Adrenal gland (tissue), 19 donors: ENCODE measurements at places on chromosomes 1 and 21. TPM values are rescaled to one million over a fixed set of nuclear protein-coding genes. Genes with fewer than 3 reads are reported as not detected.

- H3K4me1 ChIP-seq: no peaks in the 10 kb centered on the region
- no peaks in the 10 kb centered on the region for H3K27me3 ChIP-seq
- H3K27ac ChIP-seq: peak overlapping the region; percentile 81
- H3K36me3 ChIP-seq: no peaks in the 10 kb centered on the region
- H3K4me3 ChIP-seq: no peak overlapping the region
Measured at GRCh38 chr1:11664336-11665065, 501 bp downstream of the FBXO6 start.

- no peak for DNase-seq
- no peaks in the 10 kb centered on the region for H3K27me3 ChIP-seq
- H3K4me3 ChIP-seq: no peak overlapping the region
- no peaks in the 10 kb centered on the region for H3K4me1 ChIP-seq
- no peaks in the 10 kb centered on the region for H3K36me3 ChIP-seq
Measured at GRCh38 chr1:233168384-233168783, 127.1 kb downstream of the PCNX2 start.

DNA sequence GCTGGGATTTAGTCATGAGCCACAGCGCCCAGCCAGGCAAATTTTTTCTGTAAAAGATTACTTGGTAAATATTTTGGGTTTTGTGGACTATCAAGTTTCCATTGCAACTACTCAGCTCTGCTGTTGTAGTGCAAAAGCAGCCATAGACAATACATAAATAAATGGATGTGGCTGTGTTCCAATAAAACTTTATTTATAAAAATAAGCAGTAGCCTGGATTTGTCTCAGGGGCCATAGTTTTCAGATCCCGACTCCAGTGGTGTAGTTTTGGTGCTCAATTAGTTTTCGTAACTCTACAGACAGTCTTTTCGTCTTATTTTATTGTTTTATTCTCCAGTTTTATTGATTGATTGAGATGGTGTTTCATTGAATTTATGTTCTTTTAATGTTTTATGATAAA is 80.1 kb upstream of the IVNS1ABP start:
- H3K4me1 ChIP-seq: no peaks in the 10 kb centered on the region
- no peak overlapping the region for H3K4me3 ChIP-seq
- H3K27ac ChIP-seq: no peak overlapping the region
- H3K36me3 ChIP-seq: no peaks in the 10 kb centered on the region
- no peaks in the 10 kb centered on the region for H3K27me3 ChIP-seq
- no peak for DNase-seq

DNA sequence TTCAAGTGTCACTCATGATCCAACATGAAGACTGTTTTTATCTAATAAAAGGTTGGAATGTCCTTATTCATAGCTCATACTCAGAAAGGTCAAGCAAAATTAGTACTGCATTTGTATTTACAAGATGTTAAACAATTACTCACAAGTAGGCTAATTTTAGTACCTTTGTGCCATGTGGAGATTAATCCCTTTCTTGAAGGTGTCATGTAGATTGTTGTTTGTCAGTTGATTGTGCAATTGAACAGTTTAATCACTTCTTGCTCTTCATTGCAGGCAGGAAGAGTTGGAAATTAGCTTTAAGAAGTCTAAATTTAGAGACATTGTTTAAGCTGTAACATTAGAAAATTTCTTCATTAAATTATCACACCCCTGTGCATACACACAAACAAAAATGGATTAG is 847.1 kb downstream of the KCNT2 start:
- H3K36me3 ChIP-seq: no peaks in the 10 kb centered on the region
- H3K27ac ChIP-seq: no peak overlapping the region
- H3K4me1 ChIP-seq: no peaks in the 10 kb centered on the region
- no peak for DNase-seq

DNA sequence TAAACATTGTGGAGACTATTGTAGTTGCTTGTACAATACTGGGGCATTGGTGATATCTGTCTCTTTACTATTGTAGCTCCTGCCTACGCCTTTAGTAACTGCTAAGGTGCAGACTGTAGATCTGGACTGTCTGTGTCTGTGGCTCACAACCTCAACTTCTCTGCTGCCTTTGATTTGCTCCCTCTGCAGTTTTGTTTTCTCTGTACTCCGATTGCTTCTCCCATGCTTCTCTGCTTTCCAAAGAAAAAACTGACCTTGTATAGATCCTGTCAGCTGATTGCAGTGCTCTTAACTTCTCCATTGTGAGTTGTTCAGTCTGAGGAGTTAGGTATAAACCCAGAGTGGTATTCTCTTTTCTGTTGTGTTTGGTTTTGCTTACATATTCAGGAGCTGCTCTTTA is 15.3 kb downstream of the MAGI3 start:
- no peak overlapping the region for H3K4me3 ChIP-seq
- no peak for DNase-seq
- H3K27me3 ChIP-seq: no peaks in the 10 kb centered on the region
- no peaks in the 10 kb centered on the region for H3K4me1 ChIP-seq
- no peaks in the 10 kb centered on the region for H3K36me3 ChIP-seq

CFAP141 gene
- not detected for total RNA-seq
